Thoracic aorta (tissue), 2 donors: ENCODE measurements at places on chromosomes 11 and 22. TPM values are rescaled to one million over a fixed set of nuclear protein-coding genes. Genes with fewer than 3 reads are reported as not detected.

The INS gene
- not detected for total RNA-seq

DNA sequence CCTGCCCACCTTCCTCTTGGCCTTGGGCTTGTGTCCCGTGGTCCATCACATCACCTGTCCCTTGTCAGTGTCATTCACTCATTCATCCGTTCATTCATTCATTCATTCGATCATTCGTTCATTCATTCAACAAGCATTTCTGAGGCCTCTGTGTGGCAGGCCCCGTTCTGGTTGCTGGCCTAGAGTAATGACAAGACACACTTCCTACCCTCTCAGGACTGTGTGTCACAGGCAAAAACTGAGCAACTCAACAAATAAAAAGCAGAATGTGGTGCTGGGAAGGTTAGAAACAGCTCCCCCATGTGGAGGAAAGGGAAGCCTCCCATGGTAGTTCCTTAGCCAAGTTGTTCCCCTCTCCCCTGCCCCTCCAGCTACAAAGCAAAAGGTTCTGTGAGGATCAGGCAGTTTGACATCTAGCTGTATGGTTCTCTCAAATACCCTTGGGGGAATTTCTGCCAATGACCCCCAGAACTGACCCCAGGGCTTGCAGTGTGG lies 1.6 kb upstream of the OMP start:
- no peaks in the 10 kb centered on the region for H3K36me3 ChIP-seq
- no peak overlapping the region for H3K27ac ChIP-seq
- H3K27me3 ChIP-seq = no peaks in the 10 kb centered on the region
- H3K4me3 ChIP-seq = no peak overlapping the region
- no peaks in the 10 kb centered on the region for H3K4me1 ChIP-seq

The SYT7 gene
- 2.6 TPM for total RNA-seq

- no peaks in the 10 kb centered on the region for H3K36me3 ChIP-seq
- no peak overlapping the region for H3K27ac ChIP-seq
- H3K4me1 ChIP-seq = no peaks in the 10 kb centered on the region
- no peaks in the 10 kb centered on the region for H3K27me3 ChIP-seq
- no peak overlapping the region for H3K4me3 ChIP-seq
Observed at GRCh38 chr22:30045901-30046715, 34.2 kb upstream of the HORMAD2 start.

DNA sequence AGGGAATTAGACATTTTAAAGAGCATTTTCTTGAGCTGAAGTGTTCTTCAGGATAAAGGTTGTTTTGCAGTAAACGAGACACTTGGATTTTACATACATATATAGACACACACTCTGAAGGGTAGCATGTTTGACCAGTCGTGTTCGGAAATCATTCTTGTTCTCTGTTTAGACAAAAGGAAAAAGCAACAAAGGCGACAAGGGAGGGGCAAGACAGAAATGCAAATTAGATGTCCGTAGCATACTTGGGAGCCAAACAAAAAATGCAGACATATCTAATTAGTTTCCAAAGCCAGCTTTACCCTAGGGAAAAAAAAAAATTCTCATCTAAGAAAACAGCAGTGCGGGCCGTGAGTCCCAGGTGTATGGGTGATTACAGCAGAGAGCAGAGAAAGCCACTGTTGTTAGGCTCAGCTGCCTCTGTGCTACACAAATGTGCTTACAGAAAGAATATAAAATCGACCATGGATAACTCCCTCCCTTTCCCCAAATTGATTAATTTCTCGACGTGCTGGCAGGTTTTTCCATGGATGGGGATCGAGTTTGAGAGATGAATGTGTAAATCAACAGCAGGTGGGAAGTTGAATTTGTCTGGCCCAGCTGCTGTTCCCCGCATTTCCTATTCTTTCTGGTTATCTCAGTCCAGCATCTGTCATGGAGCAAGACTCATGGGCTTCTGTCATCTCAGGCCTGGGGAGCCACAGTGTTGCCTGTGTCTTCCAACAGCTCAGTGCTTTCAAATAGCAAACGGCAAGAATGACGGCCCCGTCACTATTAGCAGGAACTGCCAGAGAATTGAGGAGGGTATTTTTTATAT lies 176.5 kb upstream of the TTC12 start:
- no peak for DNase-seq
- no peak overlapping the region for H3K27ac ChIP-seq
- no peaks in the 10 kb centered on the region for H3K27me3 ChIP-seq
- no peak overlapping the region for H3K4me3 ChIP-seq

DNA sequence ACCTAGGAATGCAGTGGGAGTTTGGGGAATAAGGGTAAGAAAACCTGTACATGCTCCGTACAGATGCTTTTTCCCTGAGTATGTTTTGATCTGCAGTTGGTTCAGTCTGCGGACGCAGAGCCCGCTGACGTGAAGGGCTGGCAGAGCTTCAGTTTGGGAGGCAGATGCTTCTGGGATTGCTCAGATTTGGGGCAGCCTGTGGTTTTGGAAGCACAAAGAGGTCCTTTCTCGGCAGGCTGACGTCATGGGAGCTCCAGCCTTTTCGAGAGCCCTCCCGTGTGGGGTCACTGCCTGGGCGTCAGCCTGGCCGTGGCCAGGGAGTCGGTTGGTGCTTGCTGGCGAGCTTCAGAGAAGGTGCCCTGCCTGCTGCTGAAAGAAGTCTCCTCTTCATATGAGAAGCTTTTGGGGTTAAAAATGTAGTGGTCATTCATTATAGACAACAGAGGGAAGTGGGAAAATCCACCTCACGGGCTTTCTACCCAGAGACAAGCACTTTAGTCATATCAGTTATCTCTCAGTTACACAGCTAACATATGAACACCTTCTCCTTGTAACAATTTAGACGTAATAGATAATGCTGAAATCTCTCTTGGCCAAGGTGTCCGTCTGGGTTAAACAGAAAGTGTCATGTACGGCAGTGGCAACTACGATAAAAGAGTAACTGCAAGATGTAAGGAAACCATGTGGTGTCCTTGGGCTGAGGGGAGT lies 26.8 kb downstream of the TPCN2 start:
- H3K4me3 ChIP-seq = no peak overlapping the region
- H3K27ac ChIP-seq = no peak overlapping the region
- DNase-seq = peak; percentile 51
- H3K27me3 ChIP-seq = no peaks in the 10 kb centered on the region

- H3K27me3 ChIP-seq = no peaks in the 10 kb centered on the region
- DNase-seq = no peak
- no peak overlapping the region for H3K27ac ChIP-seq
- H3K4me3 ChIP-seq = no peak overlapping the region
- H3K36me3 ChIP-seq = no peaks in the 10 kb centered on the region
Observed at GRCh38 chr11:133621611-133622010, 89.3 kb upstream of the OPCML start.

The LGR4 gene
- 26.4 TPM for total RNA-seq

DNA sequence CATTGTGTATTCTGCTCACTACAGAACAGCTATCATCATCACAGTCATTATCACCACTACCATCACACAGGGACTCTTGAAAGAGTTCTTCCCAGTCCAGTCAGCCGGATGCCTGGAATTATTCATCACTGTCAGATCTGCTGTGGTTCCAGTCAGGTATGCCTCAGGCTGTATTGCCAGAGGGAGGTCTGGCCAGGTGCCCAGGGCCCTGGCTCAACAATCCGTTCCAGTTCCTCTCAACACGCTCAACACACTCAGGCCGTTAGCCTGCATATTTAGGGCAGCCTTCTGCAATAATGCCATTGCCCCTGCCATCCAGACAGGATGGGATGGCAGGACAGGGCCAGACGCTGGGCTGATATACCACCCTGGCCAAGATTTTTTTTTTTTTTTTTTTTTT lies 28.6 kb upstream of the RASL10A start:
- no peak overlapping the region for H3K27ac ChIP-seq
- no peak overlapping the region for H3K4me3 ChIP-seq

DNA sequence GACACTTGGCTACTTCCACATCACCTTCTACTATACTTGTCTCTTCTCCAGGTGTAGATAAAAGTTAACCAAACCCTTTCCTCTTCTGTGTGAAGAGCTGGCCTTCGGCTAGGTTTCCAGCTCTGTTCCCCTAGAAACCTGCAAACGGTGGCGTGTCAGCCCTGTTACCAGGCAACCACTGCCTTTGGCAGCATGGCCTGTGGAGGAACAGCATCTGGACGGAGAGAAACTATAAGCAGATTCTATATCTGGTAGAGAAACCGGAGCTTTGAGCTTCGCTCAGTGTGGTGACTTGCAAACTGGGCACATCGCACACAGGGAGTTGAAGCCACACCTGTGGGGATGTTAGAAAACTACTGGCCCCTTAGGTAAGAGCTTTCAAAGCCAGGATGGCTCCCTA lies 35.9 kb downstream of the ARAP1 start:
- no peak overlapping the region for H3K27ac ChIP-seq
- peaks cover 16% of the 10 kb centered on the region for H3K4me1 ChIP-seq
- peaks cover 1% of the 10 kb centered on the region for H3K36me3 ChIP-seq

DNA sequence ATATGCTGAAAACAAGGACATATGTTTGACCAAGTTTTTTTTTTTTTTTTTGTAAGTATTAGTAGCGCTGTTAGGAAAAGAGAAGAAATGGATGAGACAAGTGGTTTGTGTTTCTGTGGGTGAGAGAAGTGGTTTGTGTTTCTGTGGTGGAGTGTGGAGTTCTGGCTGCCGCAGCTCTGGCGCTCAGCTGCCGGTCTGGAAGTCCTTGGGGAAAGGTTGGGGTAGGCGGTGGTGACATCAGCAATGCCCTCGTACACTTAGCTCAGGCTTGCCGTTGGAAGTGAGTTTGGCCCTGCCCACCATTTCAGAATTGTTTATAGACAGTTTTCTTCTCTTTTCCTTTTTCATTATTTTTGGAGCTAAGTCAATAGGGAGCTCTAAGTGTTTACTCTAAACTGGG lies 116.6 kb downstream of the TBC1D22A start:
- H3K27ac ChIP-seq = no peak overlapping the region
- no peaks in the 10 kb centered on the region for H3K36me3 ChIP-seq
- H3K4me1 ChIP-seq = no peaks in the 10 kb centered on the region
- DNase-seq = no peak
- H3K4me3 ChIP-seq = no peak overlapping the region
- H3K27me3 ChIP-seq = no peaks in the 10 kb centered on the region

DNA sequence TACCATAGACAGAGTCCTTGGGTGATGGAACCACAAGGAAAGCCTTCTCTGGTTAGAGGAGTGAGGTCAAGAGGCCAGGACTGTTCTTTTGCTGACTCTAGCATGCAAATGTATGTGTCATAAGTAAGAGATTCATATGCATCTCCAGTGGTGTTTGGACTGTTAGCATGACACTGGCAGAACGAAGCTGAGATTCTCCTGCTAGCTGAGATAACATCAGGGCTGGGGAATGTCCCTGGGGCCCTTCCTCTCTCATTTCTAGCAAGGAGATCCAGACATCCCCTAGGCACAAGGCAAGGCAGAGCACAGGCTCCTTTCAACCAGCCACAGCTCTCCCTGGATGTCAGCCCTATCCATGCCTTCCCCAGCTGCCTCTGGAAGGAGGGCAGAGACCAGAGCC lies 711.3 kb downstream of the OPCML start:
- H3K27ac ChIP-seq = no peak overlapping the region
- no peaks in the 10 kb centered on the region for H3K27me3 ChIP-seq
- DNase-seq = no peak
- H3K4me3 ChIP-seq = no peak overlapping the region
- no peaks in the 10 kb centered on the region for H3K36me3 ChIP-seq

DNA sequence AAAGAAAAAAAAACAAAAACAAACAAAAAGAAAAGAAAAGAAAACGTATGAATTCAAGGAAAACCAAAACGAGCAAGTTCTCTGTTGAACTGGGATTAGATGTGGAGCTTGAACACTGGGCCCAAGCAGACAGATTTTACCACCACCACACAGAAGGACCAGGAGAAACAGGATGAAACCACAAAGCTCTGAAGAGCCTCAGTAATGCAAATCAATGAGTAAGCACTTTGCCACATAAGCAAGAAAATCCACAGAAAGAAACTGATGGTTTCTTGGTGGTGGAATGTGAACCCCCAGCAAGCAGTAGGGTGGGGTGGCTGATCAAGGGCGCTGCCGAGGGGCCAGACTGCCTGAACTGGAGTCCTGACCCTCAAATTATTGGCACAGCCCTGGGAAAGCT lies 50.9 kb upstream of the NFRKB start:
- H3K4me1 ChIP-seq = no peaks in the 10 kb centered on the region
- peaks cover 11% of the 10 kb centered on the region for H3K36me3 ChIP-seq
- no peak overlapping the region for H3K27ac ChIP-seq
- no peaks in the 10 kb centered on the region for H3K27me3 ChIP-seq
- H3K4me3 ChIP-seq = no peak overlapping the region
- no peak for DNase-seq
